ENCODE measurements at places on chromosomes 5 and 9. TPM values are rescaled to one million over a fixed set of nuclear protein-coding genes. Genes with fewer than 3 reads are reported as not detected.

Gene TEX48
- total RNA-seq: not detected

Gene PCDHGA12
- total RNA-seq: 0.21 TPM

Gene SOHLH1
- not detected for total RNA-seq

Gene SV2C
- total RNA-seq: not detected

Gene LCN2
- total RNA-seq: 1.0 TPM

Measured in Panc1 (cell line).